ENCODE measurements at places on chromosomes 16 and 17.

DNA sequence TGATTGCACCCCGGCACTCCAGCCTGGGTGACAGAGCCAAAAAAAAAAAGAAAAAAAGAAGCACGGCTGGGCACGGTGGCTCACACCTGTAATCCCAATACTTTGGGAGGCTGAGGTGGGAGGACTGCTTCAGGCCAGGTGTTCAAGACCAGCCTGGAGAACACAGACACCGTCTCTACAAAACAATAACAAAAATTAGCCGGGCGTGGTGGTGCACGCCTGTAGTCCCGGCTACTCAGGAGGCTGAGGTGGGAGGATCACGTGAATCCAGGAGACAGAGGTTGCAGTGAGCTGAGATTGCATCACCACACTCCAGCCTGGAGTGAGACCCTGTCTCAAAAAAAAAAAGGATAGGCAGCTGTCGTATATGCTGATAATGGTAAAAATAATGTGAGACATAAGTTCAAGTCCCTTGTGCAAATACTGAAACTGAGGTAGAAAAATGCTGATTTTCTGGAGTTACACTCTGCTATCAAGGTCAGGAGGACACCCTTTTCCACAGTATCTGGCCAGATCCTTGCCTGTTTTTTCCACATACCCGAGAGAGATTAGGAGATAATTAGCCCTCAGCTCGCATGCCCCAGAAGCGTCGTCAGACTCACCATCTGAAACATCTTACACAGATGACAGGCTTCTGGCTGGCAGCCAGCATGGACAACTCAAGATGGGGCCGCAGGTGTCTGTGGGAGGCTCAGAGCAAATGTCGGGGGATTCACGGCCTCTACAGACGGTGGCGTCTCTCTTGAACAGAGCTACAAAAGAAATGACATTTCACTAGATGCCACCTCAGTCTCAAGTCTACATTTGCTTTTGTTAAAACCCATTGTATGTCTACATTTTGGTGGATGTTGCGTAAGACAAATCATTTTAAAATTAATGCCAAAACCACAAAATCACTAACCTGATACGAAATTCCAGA, 36.8 kb downstream of the WDR45B start:
- no peak for DNase-seq

DNA sequence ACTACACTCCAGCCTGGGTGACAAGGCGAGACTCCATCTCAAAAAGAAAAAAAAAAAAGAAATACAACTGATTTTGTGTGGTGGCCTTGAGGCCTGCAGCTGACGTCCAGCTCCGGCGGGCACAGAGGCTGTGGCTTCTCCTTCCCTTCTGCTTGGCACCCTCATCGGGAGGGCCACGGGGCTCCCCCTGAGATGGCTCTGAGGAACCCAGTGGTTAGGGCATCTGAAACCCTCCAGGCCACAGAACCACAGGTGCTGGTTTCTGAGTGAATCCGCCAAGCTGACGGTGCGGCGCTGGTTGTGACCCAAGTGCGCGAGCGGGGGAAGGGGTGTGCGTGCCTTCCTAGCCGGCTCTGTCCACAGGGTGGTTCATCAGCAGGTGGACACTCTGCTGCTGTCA, 63.4 kb downstream of the LMF1 start:
- no peak for DNase-seq

- no peak for DNase-seq
Observed at GRCh38 chr16:22366889-22367288, 7.5 kb downstream of the CDR2 start.

GRCh38 chr17:81323411-81323868, 28.3 kb upstream of the SLC38A10 start:
- DNase-seq, result no peak

DNA sequence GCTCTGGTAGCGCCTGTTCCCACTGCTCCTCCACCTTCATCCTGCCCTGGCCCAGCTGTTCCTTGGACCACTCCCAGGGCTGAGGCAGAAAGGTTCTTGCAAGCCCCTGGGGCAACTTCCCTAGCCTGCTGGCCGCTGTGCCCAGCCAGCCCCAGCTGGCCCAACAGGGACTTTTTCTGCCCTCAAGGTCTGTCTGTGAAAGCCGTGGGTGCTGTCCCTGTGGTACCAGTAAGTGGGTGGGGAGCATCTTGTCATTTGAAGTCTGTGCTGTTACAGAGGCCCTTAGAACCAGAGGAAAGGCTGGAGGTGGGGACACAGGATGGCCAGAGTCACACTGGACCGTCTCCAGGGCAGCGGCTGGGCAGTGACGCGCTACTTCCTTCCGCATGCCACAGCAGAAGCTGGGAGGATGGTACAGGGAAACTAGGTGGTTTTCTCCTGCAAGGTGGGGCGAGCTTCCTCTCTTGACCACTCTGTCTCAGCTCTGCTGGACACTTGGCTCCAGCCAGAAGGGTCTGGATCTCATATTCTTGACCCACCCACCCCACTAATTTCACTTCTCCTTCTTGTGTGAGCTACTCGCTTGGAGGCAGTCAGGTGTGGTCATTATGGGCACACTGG, 87.8 kb downstream of the PLCG2 start:
- DNase-seq, result no peak

DNA sequence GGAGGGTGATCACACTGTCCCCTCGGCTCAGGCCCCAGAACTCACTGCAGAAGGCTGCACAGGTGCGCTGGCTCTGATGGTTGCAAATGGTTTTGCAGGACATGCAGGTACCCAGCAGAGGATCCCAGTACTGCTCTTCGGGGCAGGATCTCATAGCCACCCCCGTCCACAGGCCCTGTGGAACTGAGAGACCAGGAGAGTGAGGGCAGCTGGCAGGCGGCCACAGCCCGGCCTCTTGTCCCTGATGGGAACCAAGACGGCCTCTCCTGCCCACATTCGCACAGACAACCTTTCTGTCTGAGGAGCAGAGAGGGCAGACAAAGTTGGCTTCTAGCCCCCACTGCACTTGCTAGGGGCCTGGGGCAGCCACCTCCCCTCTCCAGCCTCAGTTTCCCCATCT, 19.5 kb downstream of the TNFRSF13B start:
- no peak for DNase-seq

- no peak for DNase-seq
Observed at GRCh38 chr16:15934991-15935390, 14.4 kb upstream of the ABCC1 start.

GRCh38 chr17:30477774-30478115, 537 bp downstream of the GOSR1 start:
- DNase-seq, result no peak

DNA sequence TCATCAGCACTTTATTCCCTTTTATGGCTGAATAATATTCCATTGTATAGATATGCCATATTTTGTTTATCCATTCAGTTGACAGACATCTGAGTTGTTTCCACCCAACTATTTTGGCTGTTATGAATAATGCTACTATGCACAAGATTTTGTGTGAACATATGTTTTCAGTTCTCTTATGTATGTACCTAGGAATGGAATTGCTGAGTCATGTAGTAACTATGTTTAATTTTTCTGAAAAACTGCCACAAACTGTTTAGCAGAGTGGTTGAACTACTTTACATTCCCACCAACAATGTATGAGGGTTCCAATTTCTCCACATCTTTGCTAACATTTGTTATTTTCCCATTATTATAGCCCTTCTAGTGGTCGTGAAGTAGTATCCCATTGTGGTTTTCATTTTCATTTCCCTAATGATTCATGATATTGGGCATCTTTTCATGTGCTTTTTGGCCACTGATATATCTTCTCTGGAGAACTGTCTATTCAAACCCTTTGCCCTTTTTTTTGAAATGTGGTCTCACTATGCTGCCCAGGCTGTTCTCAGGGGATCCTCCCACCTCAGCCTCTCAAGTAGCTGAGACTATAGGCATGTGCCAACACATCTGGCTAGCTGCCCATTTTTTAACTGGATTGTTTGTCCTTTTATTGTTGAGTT, 26.3 kb downstream of the SMURF2 start:
- DNase-seq, result no peak

GRCh38 chr17:14225254-14225980, 11.2 kb downstream of the CDRT15 start:
- no peak for DNase-seq

DNA sequence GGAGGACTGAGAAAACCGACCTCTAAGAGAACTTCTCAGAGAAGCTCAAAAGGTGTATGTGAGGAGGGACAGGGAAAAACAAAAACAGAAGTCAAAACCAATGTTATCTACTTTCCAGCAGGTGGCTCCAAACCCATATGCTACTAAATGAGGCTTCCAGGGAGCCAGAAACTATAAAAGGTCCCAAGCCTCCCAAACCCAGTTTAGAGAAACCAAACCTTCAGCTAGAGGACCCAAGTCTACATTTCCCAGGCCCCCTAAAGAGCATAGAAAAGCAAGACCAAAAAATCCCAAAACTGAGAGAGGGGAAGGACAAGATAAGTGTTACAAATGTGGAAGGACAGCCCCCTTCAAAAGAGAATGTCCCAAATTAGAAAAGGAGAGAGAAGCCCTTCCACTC, 3.7 kb downstream of the HPR start:
- no peak for DNase-seq

- DNase-seq, result no peak
Observed at GRCh38 chr17:73667181-73667959, 23.1 kb upstream of the SDK2 start.
